ENCODE measurements at places on chromosomes 16 and 17.

GRCh38 chr16:77916111-77916510, 106.2 kb upstream of the CLEC3A start:
- no peak for DNase-seq

GRCh38 chr16:57944970-57945739, 25.8 kb downstream of the CNGB1 start:
- no peak for DNase-seq

- no peak for DNase-seq
Observed at GRCh38 chr17:77606865-77607210, 351.7 kb upstream of the TNRC6C start.

DNA sequence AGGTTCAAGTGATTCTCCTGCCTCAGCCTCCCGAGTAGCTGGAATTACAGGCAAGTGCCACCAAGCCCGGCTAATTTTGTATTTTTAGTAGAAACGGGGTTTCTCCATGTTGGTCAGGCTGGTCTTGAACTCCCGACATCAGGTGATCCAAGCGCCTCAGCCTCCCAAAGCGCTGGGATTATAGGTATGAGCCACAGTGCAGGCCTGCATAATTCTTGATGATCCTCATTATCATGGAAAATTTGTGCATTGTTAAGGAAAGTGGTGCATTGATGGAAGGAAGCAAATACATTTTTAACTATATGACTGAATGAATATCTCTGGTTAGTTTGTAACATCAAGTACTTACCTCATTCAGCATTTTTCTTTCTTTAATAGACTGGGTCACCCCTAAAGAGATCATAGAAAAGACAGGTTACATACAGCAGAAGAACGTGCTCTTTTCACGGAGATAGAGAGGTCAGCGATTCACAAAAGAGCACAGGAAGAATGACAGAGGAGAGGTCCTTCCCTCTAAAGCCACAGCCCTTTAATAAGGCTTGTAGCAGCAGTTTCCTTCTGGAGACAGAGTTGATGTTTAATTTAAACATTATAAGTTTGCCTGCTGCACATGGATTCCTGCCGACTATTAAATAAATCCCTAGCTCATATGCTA, 38.1 kb downstream of the RND2 start:
- DNase-seq: no peak

DNA sequence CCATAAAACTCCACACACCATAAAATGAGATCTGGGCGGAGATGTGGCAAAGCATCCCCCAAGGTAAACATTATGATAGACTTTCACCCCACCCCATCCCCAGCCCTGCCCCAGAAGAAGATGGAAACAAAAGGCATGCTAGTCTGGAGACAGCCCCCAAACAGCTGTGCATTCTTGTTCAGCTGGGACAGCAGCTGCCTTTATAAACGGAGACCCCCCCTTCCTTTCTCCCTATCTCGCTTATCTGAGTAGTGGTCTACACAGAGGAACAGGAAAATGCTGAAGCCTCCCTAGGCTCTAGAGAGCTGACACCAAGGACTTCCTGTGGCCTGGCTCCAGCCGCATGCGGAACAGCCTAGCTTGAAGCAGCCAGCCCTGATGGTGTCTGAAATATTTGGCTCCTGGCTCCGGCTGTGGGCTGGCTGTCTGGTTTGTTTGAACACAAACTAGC, 190.3 kb upstream of the ANKFN1 start:
- DNase-seq: no peak

- no peak for DNase-seq
Observed at GRCh38 chr17:7710301-7710700, 5.3 kb downstream of the EFNB3 start.

DNA sequence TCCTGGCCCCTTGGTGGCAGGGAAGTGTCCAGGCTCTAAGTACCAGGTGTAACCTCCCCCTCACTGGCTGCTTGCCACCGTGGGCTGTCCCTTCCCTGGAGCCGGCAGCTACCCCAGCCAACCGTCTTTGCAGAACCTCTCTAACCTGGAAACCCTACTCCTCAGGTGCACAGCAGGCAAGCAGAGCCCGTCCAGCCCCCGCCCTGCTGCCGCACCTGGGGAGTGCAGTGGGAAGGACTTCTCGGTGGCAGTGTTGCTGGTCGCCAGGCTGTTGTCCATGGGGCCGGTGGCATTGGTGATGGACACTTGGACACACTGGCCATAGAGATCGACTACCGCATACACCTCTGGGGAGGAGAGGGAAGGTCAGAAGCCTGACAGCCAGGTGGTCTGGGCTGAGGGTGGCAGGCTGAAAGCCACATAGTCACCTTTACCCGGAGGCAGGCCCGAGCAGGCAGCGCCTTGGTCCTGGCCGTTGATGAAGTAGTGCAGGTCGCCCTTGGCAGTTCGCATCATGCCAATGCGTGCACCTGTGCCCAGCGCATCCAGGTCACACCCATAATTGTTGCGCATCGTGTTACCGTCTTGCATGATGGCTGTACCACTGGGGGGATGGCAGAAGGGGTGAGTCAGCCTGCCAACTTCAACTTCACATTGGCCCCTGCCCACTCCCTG, 6.5 kb downstream of the NEURL4 start:
- DNase-seq: no peak

GRCh38 chr17:17380145-17380925, 77.2 kb downstream of the NT5M start:
- DNase-seq: no peak

DNA sequence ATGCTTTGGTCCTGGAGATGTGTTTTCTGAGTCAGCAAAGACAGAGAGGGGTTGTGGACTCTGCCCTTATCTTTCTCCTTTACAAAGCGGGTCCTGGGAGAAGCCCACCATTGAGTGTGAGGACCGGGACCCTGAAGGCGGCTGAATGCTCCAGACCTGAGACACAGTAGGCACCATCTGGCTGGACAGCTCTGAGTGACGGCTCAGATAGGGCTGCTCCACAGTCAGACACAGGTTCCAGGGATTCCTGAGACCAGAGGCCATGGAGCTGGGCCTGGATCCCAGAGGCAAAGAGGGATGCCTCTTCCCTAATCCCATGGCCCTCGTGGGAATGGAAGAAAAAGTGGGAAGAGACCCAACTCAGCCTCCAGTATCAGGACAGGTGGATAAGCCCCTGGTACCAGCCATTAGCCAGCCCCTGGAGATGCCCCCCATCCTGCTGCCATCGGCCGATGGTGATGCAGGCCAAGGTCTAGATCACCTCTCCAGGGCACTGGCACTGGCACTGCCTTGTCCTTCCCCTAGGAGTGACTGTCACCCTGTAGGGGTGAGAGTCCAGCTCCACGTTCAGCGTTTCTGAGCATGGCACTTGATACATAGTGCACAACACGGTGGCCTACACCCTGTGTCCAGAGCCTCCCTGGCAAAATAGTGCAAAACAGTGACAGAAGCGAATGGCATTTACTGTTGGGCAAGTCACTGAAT, 4.7 kb downstream of the MMP15 start:
- DNase-seq: no peak

DNA sequence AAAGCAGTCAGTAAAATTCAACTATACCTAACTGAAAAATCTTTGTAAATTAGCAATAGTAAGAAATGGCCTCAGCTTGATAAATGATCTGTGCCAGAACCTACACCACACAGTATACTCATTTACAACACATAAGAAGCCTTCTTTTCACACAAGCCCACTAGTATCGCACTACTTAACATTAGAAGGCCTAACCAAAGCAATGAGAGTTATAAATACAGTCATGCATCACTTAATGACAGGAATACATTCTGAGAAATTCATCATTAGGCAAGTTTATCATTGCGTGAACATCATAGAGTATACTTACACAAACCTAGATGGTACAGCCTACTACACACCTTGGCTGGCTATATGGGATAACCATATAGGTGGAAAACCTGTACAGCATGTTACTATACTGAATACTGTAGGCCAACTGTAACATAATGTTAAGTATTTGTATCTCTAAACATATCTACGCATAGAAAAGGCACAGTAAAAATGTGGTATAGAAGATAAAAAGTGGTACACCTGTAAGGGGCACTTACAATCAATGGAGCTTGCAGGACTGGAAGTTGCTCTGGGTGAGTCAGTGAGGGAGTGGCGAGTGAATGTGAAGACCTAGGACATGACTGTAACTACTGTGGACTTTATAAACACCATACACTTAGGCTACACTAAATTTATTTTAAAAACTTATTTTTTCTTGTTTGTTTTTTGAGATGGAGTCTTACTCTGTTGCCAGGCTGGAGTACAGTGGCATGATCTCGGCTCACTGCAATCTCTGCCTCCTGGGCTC, 126.5 kb upstream of the CORO6 start:
- DNase-seq: no peak

DNA sequence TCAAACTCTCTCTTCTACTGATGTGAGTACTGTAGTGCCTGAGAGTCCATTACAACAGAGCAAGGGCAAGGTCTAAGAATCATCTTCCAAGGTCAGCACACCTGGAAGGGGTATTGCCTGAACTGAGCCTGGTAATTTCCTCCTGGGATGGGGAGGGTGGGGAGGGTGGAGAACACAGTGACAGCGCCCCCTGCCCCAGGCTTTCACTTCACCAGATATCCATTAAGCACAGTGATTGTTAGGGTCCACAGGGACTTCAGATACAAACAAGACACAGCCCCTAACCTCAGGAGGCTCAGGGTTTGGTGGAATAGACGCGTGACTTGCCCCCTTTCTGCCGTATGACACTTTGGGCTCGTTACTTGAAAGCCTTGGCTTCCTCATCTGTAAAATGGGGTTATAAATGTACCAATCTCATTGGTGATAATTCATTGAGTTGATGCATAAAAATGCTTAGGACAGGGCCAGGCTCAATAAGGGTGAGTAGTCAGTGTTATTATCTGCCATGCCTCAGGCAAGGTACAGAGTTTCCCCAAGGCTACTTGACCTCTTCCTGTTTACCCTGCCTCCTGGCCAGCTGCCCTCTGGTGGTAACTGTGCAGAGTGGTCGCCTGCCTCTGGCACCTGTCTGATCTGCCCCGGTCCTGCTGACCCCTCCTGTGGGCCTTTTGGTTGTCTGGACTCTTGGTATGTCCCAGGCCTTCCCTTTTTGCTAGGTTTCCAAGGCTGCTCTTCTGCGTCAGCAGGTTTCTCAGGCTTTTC, 13.1 kb upstream of the BRD7 start:
- DNase-seq: no peak

- DNase-seq: no peak
Observed at GRCh38 chr16:89297156-89297874, 79.8 kb downstream of the ZNF778 start.
